Activated CD8-positive, alpha-beta memory T cell treated with anti-CD3 and anti-CD28 coated beads, Interleukin-2, amount 50 U/mL, for 4 hours (primary cell): ENCODE measurements at places on chromosomes 3 and 15.

- DNase-seq, result peak; percentile 65
Measured at GRCh38 chr3:157127831-157128767, 31.8 kb downstream of the CCNL1 start.

DNA sequence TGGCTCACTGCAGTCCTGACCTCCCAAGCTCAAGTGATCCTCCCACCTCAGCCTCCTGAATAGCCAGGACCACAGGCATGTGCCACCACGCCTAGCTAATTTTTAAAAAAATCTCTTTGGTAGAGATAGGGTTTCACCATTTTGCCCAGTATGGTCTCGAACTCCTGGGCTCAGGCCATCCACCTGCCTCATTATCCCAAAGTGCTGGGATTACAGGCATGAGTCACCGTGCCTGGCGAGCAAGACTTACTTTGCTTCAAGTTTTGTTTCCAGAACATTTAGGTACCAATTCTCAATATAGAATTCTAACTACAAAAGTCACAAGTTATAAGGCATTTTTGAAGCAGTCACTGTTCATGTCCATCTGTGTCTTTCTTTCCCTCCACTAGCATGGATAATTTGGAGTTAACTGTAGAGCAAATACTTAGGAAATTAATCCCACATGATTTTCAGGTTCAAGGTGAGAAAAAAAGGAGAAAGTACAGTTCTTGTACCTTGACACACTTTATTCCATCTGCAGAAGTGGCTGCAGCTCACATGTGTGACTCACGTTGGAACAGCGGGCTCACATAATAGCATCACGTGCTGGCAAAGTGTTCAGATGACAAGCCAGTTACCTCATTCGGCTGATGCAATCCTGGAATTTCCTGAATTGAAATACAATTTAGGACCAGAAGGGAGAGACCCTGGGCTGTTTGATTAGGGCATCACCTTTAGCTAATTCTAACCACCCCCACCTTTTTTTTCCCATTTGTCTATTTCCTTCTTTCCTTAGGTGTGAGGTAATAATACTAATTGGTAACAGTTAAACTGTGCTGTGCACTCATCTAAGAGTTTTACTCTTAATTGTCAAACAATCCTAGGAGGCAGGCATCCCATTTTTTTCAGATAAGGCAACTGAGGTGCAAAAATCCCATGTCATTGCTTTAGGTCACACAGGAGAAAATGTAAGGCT lies 46.9 kb upstream of the NEDD4 start:
- no peak for DNase-seq

GRCh38 chr3:149080699-149081091 lies 5.6 kb downstream of the HLTF start:
- no peak for DNase-seq

- DNase-seq, result no peak
Measured at GRCh38 chr3:31832551-31832950, 148.5 kb downstream of the OSBPL10 start.

- no peak for DNase-seq
Measured at GRCh38 chr15:44734839-44735481, 1.4 kb upstream of the TRIM69 start.

DNA sequence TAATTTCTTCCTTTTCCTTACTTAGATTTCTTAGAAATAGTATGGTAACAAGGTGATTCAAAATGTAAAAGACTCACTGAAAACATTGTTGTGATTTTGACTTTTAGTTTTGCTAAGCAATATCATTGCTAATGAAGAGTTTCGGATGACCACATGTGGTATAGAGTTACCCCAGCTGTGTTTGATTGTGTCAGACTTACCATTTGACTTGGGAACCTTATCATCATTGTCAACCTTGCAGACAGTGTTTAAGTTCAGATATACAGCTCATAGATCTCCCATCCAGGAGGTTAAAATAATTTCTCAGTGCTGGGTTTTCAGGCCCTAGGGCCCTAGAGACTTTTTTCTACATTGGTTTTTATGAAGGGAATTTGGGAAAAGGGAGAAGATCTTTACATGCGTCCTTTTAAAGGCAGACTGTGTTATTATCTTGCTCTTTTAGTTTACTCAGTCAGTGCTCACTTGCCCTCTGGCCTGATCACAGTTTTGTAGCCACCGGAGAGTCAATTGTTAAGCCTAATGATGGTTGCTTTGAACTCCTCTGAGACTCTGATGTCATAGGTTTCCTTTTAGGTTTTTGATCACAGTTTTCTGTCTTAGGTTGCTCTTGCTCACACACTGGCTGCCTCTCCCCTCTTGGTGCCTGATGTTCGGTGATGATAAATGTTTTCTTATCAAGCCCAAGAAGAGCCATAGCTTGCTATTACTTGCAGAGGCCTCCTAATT lies 133.5 kb upstream of the ZPLD1 start:
- no peak for DNase-seq

- no peak for DNase-seq
Measured at GRCh38 chr3:40841131-40841530, 316.4 kb downstream of the ZNF621 start.

DNA sequence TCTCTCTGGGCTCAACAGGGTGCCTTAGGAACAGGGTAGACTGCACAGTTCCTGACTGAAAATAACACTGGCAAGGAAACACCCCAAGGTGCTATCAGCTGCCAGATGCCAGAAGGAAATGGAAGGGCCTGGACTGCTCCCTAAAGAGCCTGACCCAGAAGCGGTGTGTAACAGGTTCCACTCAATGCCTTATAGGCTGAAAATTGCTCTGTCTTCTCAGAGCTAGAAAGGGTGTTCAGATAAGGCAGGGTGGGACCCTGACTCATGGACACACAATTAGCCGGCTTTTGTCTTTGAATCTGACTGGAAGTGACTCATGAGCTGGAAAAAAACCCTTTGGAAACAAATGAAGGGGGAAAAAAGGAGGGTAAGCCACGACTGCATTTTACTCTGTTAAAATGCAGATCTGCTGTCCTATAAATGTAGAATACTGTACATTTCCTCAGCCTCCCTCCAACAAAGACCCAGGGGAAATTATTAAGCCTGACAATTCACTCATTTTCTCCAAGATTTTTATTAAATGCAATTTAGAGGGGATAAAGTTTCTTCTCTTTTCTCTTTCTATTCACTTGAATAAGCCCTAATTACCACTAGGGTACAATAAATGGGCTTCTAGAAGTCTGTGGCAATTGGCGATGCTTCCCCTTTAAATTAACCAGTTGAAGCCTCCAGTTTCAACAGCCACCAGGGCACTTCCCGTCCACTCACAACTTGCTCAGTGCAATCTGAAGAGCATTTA lies 160.2 kb upstream of the TBL1XR1 start:
- no peak for DNase-seq

DNA sequence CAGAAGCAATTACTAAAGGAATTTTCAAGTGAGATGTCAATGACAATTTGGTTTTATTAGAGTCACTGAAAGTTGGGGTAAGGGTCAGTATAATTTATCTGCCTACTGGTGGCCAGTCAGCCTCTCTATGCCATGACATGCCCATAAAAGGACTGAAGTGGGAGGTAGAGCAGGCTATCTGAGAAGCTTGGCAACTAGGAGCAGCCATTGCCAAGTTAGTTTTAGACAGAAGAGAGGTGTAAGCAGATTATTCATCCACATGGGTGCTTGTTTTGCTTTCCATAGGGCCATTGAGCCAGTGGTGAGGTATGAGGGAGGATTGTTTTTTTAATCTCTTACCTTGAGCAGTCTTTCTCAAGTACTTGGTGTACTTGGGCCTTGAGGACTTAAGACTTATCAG lies 8.1 kb upstream of the RBP1 start:
- DNase-seq, result no peak

GRCh38 chr3:105722943-105723556 lies 145.8 kb downstream of the CBLB start:
- no peak for DNase-seq

- no peak for DNase-seq
Measured at GRCh38 chr15:83616840-83617239, 37.1 kb upstream of the ADAMTSL3 start.
